ENCODE measurements at places on chromosomes 6 and 20.

DNA sequence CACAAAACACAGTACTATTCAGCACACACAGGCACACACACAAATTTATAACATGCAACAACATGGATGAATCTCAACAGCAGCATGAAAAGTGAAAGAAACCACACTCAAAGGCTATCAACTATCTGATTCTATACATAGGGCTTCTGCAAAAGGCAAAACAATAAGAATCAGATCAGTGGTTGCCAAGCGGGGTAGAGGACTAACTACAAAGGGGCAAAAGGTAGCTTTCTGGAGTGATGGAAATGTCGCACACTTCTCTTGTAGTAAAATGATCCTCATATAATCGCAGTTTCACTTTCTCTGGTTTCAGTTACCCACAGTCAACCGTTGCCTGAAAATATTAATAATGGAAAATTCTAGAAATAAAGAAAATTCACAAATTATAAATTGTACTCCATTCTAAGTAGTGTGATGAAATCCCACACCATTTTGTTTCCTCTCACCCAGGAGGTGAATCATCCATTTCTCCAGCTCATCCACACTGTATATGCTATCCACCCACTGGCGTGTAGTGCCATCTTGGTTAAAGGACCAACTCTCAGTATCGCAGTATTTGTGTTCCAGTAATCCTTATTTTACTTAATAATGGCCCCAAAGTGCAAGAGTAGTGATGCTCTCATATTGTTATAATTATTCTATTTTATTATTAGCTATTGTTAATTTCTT is 12.8 kb upstream of the PLN start:
- DNase-seq, result no peak

DNA sequence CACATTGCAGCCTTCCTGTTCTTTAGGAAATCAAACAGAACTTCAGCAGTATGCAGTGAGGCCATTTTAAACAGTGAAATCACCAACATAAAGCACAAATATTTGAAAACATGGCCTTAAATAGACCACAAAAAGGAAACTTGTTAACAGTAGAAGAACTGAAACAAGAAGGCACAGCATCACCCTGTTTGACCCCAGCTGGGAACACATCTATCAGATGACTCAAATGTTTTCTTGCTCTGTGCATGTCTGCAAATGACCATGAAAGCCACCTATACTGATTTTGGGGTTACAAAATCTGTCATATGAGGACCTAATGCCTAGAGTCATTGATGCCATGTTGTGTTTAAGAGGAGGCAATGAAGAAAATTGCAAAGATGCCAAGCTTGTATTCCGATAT is 123.8 kb upstream of the ADGRF1 start:
- no peak for DNase-seq

GRCh38 chr6:157928428-157928827 is 53.2 kb upstream of the SYNJ2 start:
- no peak for DNase-seq

DNA sequence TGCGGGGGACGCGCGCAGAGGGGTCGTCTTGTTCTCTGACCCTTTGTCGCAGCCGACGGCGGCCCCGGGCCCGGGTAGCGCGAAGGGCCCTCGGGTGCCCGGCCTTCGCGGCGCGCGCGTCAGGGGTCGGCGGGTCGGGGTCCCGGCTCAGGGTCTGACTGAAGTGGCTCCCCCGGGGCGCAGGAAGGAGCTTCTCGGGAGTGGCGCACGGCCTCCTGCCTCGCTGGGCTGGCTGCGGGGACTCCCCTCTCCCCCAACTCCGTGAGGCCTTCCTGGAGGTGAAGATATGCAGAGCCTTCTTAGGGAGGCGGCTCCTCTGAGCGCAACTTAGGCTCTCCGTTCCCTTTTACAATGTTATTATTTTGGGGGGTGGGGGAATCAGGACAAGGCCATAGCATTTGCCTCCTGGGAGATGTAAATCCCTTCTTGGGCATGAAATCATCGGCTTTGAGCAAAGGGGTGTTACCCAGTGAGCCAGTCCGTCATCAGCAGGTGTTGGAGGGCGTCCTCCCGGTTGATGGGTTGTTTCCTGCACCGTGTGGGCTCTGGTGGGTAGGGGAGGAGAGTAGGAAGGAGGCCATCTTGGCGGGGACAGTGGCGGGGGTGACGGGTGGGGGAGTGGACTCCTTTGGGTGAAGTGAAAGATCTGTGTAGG is 523 bp downstream of the CDS2 start:
- peak; percentile 67 for DNase-seq

GRCh38 chr6:125393449-125393858 is 91.7 kb upstream of the HDDC2 start:
- no peak for DNase-seq

- DNase-seq, result no peak
Measured at GRCh38 chr20:34871966-34872621, 562 bp downstream of the GGT7 start.

DNA sequence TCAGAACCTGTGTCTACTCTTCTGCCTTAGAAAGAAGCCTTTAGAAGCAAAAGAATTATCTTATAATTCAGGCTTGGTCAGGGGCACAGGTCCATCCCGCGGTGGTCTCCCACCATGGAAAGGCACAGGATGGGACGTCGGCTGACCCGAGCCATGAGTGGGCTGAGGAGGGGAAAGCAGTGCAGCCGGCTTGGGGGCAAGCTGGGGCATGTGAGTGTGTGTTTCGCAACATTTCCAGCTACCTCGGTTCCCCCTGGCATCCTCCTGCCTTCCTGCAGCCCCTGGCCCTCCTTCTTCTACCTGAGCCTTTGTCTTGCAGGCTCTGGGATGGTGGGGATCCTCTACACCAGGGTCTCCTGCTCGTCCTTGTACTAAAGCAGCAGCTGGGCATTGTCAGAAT is 29.1 kb upstream of the FOXC1 start:
- no peak for DNase-seq

GRCh38 chr6:88870717-88871330 is 92.6 kb downstream of the RNGTT start:
- DNase-seq, result peak; percentile 30

GRCh38 chr6:99119109-99120031 is 171.6 kb upstream of the FBXL4 start:
- peak; percentile 54 for DNase-seq

DNA sequence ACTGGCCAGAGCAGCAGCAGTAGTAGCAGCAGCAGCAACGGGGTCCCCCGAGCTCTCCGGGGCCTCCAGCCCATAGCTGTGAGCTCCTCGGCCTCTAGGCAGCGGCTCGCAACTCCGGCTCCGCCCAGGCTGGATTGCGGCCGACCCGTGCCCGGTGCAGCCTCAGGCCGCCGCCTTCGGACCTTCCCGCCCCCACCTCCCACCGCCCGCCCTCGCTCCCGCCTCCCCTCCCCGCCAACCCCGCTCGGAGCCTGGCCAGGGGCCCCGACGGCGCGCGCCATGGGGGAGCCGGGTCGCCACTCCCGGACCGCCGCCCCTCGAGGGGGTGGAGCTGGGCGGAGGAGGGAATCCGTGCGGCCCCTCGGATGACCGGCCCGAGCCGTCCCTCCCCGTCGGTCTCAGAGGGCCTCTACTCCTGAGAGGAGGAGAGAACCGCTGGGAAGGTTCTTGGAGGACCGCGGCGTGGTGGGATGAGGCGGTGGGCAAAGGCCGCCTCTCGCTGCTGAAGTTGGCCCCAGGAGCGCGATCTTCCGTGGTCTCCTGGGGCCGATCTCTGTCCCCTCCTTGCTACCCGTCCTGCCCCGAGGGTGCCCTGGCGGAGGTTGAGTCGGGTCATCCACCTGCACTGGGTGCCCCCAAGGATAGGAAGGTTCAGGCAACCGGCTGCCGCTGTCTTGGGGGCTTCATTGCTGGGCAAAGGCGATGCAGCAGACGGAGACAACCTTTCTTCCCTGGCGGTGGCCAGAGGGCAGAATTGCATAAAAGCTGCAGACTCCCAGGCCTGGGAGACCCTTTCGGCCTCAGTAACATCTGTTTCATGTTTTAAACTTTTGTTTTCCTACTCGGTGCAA is at the start of gene ADAM33:
ADAM33 (minus strand) TSS at position 80 of the 851 bp plus-strand sequence; CDS start at position 74, 6 bp downstream.
- DNase-seq, result no peak

DNA sequence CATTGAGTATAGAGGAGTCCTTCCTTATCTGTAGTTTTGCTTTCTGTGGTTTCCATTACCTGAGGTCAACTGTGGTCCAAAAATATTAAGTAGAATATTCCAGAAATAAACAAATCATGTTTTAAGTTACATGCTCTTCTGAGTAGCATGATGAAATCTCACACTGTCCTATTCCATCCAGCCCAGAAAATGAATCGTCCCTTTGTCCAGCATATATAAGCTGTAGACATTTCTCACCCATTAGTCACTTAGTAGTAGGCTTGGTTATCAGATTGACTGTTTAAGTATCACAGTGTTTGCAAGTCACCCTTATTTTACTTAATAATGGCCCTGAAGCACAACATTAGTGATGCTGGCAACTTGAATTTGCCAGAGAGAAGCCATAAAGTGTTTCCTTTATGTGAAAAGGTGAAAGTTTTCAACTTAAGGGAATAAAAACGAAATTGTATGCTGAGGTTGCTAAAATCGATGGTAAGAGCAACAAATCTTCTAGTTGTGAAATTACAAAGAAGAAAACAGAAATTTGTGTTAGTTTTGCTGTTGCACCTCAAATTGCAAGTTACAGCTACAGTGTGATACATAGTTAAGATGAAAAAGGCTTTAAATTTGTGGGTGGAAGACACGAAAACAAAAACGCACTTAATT is 198.6 kb upstream of the SIM1 start:
- no peak for DNase-seq

GRCh38 chr20:7723284-7723683 is 217.0 kb downstream of the HAO1 start:
- no peak for DNase-seq

GRCh38 chr6:14806101-14806500 is 439.8 kb upstream of the JARID2 start:
- no peak for DNase-seq

- no peak for DNase-seq
Measured at GRCh38 chr20:10769700-10770099, 95.9 kb upstream of the JAG1 start.

GRCh38 chr6:151160929-151161757 is 78.6 kb upstream of the AKAP12 start:
- no peak for DNase-seq

DNA sequence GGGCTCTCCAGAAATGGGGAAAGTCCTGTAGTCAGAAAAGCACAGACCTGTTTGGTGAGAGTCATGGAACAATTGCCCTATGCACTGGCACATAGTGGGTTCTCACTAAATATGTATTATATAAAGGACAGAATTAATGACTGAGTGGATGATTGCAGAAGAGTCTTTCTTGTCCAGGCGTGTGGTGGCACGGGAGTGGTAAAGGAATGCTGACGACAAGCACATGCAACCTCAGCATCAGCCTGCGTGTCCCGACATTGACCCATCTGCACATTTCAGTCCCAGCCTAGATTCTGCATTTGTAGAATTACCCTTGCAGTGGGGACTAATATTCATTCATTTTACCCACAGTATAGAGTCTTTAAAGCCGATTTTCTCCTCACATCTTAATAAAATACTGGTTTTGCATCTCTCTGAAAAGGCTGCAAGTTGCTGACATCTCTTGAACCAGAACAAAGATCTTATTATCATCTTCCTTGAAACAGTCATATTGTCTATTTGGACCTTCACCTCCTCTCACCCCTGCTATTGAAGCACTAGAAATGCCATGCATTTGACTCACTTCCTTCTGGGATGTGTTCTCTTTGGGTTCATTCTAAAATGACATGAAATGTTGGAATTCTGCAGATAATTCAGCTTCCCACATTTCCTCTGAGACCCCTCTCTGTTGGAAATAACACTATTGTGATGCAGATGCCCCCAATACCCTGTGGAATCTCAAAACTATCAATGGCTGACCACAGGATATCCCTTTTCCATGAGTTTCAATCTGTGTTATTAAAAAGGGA is 883.6 kb upstream of the FLRT3 start:
- no peak for DNase-seq

DNA sequence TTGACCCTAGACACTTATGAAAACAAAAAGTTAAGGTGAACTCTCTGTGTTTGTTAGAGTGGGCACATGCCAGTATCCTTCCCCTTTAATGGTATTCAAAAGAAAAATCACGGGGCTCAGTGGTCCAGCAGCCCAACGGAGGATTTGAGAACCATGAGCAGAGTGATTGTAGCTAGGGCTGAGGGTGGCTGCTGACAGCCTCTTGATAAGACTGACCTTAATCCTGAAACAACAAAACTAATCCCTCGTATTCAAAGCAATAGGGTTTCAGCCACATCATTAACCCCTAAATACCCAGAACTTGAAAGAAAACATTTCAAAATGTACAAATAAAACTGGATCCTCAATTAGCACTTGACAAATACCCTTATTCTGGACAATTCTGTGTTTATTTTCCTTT is 95.1 kb downstream of the SNAP25 start:
- DNase-seq, result peak; percentile 65

GRCh38 chr20:32473231-32474008 is 111.7 kb downstream of the NOL4L start:
- DNase-seq, result no peak

- no peak for DNase-seq
Measured at GRCh38 chr6:74851596-74851995, 354.3 kb downstream of the COL12A1 start.

DNA sequence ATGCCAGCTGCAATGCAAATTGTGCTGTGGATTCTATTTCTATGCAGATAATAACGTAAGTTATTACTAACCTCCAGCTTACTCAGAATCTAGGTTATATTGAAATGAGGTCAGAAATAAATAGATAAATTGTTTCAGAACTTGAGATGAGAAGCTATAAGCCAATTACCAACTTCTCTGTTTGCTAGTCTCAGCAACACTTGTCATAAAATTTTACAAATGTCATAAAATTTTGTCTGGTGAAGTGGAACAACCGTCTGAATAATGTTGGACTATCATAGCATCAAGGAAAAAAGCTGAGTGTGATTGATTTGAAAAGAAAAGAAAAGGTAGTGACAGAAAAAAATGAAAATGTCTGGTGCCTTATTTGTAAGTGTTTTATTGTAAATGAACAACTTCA is 36.7 kb downstream of the COL9A1 start:
- no peak for DNase-seq

DNA sequence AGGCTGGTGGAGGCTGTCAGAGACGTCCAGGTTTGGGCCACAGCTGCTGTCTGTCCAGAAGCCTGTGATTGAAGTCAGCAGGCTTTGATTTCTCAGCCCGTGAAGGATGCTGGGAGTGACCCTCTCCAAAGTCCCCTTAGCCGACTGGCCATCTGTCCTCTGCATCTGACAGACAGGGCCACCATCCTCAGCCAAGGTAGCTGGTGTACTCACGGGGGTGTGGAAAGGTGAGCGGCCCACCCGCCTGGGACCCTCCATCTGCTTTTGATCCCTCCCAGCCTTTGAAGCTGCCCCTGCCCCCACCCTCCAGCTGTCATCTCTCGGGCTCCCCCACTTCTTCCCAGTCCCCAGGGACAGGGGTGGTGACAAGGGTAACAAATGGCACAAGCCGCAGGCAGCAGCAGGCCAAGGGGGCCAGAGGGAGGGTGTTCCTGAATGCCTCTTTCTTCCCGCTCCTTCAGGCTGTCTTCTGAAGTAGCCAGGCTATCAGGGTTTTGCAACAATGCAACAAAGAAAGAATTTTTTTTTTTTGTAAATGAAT is 84.4 kb downstream of the EYA2 start:
- peak; percentile 86 for DNase-seq

GRCh38 chr6:90983462-90983861 is 396.6 kb upstream of the MAP3K7 start:
- no peak for DNase-seq
